ENCODE measurements at places on chromosomes 2 and 18. TPM values are rescaled to one million over a fixed set of nuclear protein-coding genes. Genes with fewer than 3 reads are reported as not detected.

Gene DSG1
- total RNA-seq: not detected

Gene SNED1
- 99.9 TPM for total RNA-seq

Gene ZDBF2
- 15.8 TPM for total RNA-seq

DNA sequence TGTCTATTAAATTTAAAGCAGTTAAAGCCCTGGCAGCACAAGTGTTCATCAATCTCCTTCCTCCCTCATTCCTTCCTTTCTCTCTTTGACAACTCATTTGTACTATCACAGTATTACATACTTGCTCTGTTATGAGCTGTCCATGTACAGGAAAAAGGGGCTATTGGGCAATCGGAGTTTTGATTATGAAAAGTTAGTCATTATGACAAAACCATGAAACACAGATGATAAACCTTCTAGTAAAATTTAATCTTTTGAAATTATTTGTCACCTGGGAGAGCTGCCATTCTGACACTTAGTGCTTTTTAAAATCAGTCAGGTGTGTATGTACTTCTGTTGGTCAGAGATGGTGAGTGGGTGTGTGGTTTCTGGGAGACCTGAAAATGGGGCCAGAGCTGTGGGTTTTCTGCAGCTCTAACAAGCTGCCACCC, 39.4 kb downstream of the MAP4K4 start:
- no peak for DNase-seq

- DNase-seq: no peak
Observed at GRCh38 chr18:6741232-6741663, 11.7 kb downstream of the ARHGAP28 start.

DNA sequence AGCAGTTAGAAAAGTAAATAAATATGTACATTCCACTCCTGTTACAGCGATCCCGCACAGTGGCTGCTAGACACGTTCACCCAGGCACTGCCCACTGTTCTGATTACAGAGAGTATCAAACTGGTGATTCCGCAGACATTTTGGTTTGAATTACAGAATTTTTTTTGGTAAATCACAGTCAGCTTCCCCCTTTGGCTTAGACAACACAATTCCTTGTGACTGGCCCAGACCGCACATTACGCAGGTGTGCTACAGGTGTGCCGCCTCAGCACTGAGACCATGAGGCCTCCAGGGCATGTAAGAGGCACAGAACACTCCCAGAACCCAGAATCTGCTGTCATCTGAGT, 112.3 kb downstream of the PXDN start:
- no peak for DNase-seq

- DNase-seq: no peak
Observed at GRCh38 chr2:211868996-211869533, 669.5 kb downstream of the ERBB4 start.

GRCh38 chr2:101295895-101296294, 12.6 kb downstream of the RNF149 start:
- DNase-seq: no peak

DNA sequence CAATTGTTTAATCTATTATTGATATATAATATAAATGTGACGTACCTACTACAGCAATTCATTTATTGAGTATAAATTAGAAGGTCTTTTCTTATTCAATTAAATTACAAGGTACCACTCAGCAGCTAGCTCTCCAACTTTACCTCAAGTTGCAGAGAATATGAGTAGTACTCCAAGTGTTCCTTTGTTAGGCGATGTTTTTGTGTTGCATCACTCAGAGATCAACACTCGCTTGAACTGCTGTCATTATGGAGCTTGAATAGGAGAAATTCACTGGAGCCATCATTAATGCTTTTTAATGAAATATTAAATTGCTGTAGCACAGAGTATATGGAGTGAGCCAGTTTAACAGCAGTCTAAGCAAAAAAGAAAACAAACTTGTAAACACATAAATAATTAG, 320.0 kb downstream of the FSIP2 start:
- DNase-seq: no peak

All from naive thymus-derived CD8-positive, alpha-beta T cell (primary cell).